ENCODE measurements at places on chromosomes 4 and X.

DNA sequence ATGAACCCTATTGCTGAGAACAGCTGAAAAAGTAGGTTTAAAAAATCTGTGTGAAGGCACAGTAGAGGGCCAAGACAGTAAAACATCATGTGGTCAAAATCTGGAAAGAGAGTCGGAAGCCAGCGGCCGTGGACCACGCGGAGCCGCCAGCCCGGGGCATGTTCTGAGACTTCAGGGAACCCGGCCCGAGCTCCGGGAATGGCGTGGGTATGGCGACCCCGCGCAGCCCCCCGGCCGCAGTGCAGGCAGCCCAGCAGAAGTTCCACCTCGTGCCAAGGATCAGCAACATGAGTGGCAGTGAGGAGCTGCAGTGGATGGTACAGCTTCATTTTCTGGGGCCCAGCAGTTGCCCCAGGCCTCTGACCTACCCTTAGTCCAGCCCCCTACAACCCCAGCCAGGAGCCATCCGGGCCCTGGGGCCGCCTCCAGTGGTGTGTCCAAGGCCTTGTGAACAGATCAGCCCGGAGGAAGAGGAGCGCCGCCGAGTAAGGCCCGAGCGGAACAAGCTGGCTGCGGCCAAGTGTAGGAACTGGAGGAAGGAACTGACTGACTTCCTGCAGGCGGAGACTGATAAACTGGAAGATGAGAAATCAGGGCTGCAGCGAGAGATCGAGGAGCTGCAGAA lies 94.2 kb downstream of the LARP1B start:
- no peak for DNase-seq

GRCh38 chr4:182338063-182338462 lies 94.9 kb downstream of the TENM3 start:
- no peak for DNase-seq

- no peak for DNase-seq
Measured at GRCh38 chrX:110159865-110160264, 157.0 kb downstream of the TMEM164 start.

DNA sequence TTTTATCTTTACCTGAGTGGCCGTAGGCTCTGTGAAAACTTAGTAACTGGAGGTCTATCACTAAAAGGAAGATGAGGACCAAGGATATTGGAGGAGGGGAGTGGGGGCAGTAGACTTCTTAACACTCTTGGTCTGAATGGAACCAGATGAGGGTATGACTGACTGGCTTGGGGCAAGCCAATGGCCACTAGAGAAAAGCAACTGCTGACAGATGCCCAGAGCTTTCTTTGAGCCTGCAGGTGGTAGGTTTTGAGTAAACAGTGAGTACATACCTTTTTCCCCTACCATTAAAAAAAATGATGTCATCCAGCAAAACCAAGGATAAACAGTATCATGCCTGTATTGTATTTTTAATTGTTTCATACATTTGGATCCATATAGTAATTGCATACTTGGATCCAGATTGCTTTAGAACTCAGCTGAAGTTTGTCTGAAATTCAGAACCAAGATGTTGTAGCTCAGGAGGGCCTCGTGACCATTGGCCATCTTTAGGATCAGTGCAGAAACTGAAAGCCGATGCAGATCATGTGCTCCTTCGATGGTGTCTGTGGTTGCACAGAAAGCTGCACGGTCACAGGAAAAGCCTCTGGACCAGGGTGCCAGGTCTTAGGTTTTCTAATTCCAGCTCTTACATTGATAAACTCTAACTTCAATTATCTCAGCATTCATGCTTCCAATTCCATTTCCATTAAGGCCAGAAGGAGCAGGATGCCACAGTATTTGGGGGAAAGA lies 131.0 kb downstream of the PDGFRA start:
- peak; percentile 25 for DNase-seq

DNA sequence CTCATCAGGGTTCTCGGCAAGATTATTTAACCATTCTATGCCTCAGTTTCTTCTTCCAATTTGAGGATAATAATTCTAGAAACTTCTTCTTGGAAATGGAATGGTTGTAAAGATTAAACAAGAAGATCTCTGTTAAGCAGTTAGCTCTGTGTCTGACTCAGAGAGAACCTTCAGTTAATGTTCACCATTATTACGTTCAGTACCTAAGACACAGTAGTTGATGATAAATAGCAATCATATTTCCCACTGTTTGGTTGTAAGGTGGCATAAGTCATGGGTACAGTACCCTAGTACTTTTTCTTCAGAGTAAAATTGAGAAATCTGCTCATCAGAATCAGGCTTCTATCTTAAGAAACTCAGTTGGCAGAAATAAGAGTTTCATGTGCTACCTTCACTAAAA lies 366.5 kb upstream of the BOD1L1 start:
- no peak for DNase-seq

DNA sequence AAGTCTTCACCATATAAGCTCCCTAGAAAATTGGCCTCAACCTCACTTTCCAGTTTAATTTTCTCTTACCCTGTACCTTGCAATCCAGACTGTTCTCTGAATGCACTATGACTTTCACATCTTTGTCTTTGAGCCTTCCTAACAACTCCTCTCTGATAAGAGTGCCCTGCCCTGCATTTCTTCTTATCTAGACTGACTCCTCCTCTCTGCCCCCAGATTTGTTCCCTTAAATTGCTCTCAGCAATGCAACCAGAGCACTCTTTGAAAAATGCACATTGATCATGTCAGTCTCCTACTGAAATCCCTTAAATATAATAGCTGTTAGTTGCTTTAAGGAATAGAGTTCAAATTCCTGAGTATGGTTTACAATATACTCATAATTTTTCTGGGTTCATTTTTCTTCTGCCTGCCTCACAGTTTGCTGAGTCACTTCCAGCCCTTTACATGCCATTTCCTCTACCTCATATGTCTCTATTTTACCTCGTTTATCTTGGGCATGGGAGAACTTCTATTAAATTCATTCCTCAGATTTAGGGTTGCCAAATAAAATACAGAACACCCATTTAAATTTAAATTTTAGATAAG lies 582.7 kb upstream of the AADAT start:
- no peak for DNase-seq

DNA sequence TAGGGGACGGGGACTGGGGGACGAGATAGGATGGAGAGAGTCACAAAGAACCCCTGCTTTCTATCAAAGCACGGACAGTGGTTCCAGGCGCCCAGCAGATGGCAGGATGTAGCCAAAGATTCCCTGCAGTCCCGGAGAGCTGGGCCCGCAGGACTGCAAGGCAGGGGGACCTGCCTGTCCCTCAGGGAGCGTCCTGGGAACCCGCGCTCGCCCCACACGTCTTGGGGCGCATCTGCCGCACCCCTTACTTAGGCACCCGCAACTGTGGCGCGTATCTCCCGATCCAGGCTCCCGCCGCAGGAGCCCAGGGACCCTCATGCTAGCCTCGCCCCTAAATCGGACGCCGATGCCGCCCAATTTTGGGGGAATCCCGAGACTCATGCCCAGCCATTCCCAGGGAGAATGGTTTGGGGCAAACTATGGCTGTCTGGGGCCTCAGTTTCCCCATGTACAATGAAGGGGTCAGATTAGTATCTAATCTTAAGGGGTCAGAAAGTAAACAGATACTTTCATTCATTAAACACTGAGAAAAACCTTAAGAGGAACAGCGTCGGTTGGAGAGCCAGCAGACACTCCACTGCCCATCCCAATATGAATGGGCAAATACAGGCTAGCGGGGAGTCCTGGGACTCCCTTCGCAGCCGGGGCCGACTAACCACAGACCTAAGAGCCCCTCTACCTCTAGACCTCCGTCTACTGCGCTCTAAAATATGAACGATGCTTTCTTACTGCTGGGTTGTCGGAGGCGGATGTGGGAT lies 581 bp upstream of the STK32B start:
- DNase-seq, result peak; percentile 56

DNA sequence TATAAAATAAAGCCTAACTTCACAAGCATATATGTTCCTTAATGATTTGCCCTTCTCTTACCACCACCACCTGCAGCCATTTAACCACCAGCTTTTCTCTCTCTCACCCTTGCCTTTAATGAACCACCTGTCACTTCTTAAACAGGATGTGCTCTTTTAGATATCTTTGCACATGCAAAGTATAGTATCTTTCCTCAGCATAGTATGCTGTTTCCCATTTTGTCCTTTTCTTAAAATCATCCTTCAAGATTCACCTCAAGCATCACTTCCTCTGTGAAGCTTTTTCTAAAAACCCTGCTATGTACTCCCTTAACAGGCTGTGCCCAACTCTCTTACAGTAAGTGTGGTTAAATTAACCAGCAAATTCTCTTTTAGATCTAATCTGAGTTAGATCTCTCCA lies 8.2 kb upstream of the CNOT6L start:
- peak; percentile 30 for DNase-seq
